M059J (cell line): ENCODE measurements at places on chromosomes 3 and 15. TPM values are rescaled to one million over a fixed set of nuclear protein-coding genes. Genes with fewer than 3 reads are reported as not detected.

GRCh38 chr3:2765002-2765579 is 345.1 kb downstream of the IL5RA start:
- DNase-seq: no peak

- no peak for DNase-seq
Observed at GRCh38 chr3:171752329-171752728, 58.0 kb downstream of the PLD1 start.

DNA sequence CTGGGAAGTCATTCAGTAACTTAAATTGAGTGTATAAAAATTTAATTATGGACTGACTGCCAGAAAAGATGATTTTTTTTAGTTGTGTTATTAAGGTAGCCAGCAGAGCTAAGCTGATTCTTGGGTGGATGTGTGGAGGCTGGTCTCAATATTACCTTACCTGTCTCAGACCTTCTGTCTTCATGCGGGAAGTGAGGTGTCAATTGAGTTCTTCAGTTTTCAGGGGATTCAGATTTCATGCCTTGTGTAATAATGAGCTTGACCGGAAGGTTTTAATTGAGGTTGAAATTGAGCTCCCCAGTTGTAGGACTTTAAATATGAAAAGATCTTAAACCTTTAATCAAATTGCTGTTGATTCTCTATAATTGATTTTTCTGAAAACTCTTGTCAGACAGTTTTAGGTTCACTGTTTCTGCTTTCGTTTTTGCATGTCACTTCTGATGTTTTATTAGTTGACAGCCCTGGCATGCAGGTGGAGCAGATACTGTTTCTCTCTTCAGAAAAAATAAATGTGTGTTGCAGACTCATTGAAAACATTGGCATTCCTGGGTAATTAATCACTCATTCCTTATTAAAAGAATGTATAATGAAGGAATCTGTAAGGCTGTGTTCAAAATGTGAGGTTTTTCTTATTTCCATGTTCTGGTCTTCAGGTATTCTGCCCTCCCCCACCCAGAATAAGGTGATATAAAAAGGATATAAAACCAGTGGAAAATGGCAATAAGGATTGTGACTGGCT is 54.5 kb downstream of the PSMD6 start:
- DNase-seq: peak; percentile 41

GRCh38 chr3:16844791-16845190 is 40.0 kb upstream of the PLCL2 start:
- DNase-seq: no peak

DNA sequence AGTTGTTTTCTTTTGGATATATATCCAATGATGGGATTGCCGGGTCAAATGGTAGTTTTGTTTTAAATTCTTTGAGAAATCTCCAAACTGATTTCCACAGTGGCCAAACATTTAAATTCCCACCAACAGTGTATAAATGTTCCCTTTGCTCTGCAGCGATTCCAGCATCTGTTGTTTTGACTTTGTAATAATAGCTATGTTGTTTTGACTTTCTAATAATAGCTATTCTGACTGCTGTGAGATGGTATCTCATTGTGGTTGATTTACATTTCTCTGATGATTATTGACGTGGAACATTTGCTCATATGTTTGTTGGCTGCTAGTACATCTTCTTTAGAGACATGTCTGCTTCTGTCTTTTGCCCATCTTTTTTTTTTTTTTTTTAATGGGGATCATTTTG is 332.2 kb upstream of the GBE1 start:
- no peak for DNase-seq

DNA sequence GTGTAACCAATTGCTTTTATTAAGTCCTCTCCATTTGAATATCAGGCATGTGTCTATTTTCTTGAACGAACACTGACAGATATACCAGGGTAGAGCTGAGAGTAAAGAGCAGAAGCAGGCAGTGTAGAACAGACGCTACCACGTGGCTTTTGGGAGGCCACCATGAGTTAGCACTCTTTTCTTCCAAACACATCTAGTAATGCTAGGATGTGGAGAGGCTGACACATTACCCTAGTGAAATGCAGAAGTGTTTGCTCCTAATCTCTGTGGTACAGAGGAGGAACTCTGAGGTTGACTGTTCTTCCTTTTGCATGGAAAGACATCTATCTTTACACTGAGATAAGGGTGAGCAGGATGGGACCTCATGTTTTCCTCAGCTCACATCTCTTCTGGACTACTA is 216.3 kb downstream of the SATB1 start:
- no peak for DNase-seq

GRCh38 chr3:197495999-197496745 is 59.6 kb downstream of the BDH1 start:
- DNase-seq: peak; percentile 63

DNA sequence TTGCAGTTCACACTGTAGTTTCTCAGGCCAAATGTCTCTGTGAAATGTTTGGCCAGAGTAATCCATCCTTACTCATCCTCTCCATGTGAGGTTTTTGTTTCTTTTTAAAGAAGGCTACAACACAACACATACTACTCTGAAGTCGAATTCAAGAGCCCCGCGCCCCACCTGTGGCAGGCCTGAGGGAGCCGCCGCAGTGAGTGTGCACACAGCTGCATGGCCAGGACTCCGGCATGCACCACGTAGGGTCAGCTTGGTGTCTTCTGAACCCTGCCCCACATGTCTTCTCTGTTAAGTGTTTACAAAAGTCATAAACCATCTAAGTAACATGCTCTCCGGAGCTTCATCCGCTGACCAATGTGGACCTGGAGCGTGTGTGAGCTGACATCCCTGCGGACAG is 58.7 kb downstream of the PGPEP1L start:
- no peak for DNase-seq

GRCh38 chr3:20352546-20353179 is 166.7 kb upstream of the SGO1 start:
- peak; percentile 26 for DNase-seq

DNA sequence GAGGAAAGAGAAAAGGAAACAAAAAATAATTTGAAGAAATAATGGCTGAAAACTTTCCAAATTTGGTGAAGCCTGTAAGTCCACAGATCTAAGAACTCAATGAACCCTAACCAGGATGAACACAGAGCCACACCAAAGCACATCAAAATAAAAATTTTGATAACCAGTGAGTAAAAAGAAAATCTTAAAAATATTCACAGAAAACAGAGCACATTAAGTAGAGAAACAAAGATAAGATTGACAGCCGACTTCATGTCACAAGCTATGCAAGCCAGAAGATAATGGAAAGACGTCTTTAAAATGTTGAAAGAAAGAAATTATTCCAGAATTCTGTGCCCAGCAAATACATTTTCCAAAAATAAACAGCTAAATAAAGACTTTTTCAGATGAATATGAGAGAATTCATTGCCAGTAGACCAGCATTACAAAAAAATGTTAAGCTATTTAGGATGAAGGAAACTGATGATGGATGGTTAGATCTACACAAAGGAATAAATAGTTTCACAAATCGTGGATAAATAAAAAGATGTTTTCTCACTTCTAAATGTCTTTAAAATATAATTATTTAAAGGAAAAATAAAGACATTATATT is 140.2 kb upstream of the SKOR1 start:
- DNase-seq: peak; percentile 68

DNA sequence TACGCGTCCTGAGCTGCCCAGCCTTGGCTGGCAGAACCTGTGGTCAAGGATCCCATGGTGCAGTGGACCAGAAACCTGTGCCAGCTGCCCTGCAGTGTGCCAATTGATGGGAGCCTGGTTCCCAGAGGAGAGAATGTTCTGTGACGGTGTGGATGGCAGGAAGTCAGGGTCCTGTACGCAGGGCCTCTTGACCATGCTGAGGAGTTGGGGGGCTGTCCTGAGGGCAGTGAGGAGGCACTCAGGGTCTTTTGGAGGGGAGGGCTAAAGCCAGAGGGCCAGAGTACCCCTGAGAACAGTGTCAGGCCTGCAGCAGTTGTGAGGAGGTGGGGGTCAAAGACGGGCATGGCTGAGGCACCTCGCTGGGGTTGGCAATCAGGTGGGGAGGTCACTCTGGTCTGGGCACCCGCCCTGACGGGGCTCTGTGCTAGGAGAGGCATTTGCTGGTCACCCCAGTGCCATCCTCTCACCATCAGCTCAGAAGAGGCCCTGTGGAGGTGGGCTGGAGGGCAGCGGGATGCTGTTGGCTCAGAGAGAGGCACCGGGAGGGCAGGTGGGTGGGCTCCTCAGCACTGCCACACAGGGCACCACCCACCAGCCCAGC is 61.0 kb downstream of the SCN5A start:
- no peak for DNase-seq

GRCh38 chr3:56753206-56753820 is 48.4 kb downstream of the ARHGEF3 start:
- DNase-seq: no peak

DNA sequence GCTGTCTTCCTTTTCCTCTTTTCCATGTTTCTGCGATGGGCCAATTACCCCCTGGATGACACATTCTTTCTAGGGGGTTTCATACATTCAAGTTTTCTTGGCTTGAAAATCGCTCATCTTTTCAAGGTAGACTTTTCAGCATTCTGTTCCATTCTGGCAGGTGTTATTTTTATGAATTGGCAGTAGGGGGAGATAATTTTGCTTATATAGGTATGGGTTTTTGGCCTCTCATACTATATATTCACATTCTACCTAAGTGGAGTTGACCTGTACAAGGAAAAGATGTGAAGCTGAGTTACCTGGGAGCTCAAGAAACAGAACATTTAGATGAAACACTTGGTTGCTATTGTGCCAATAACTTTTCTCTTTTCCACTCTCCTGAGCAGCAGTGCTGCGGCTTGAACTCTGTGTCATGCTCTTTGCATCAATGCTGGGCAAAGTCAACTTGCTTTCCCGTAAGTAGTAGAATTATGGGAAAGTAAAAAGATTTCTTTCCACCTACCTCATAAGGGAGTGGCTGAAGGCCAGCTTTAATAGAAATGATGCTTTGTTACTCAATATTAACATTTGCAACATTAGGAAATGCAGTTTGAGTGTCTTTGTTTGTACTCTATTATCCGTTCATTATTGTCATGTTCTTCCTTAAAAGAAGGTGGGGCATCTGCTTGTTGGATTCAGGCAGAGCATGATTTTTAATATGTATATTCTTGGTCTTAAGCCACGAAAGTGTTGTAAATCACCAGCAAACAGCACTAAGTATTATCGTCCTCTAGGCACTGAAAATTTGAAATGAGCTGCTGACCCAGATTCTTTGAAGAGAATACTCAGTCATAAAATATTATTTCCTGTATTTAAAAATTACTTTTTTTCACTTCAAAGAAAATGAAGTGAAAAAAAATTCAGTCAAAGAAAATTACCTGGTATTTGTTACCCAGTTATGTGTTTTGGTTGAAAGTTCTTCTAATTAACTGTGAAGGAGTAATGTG is 27.7 kb upstream of the MFSD1 start:
- DNase-seq: no peak

GRCh38 chr15:68566377-68566954 is 12.3 kb upstream of the CORO2B start:
- DNase-seq: no peak

DNA sequence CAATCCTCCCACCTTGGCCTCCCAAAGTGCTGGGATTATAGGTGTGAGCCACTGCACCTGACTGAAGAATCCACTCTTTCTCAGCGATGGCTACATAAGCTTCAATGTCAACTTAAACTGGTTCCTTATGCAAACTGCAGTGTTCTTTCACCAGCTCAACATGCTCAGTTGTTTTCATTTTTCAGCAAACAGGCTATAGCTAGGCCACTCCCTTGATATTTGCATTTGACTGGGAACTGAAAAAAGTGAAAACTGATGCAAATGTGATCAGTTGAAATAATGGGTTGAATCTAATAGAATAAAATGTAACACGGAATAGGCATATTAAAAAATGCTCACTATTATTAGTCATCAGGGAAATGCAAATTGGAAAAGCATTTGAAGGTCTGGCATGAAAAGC is 74.2 kb upstream of the GCNT3 start:
- no peak for DNase-seq

SLMAP gene
- total RNA-seq: 26.1 and 31.2 TPM in 2 replicates

CCR3 gene
- total RNA-seq: 0.20 TPM in 1 of 2 replicates, not detected in the other

ALPK3 gene
- 0.25 and 1.0 TPM in 2 replicates for total RNA-seq

PRR20G gene
- not detected in 2 replicates for total RNA-seq

SKOR1 gene
- total RNA-seq: 0.12 and 0.17 TPM in 2 replicates

MRPL3 gene
- 216 and 237 TPM in 2 replicates for total RNA-seq

FSD2 gene
- not detected in 2 replicates for total RNA-seq
